ENCODE measurements at places on chromosomes 13 and 19. TPM values are rescaled to one million over a fixed set of nuclear protein-coding genes. Genes with fewer than 3 reads are reported as not detected.

DNA sequence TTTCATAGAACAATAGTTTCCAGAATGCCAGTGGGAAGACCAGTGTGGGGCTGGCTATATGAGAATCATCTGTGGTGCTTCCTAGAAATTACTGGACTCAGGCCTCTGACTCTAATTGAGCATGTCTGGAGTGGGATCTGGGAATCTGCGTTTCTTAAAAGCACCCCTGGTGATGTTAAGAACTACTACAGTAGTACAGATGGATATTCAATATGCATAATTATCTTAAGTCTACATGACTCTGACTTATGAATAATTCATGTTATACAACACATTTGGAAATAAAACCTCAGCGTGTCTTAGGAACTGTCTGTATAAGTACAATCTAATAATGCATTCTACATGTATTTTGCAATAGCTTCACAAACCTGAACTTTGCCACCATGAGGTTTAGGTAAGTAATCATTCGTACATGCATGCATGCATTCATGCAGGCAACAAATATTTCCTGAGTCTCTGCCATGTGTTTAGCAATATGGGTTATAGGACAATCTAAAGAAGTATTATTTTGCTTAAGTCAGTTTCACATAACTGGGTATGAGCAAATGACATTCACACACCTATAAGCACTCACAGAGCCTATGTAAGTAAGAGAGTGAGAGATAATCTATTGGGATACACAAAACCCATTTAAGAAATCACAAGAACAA, 62.0 kb downstream of the EPSTI1 start:
- H3K36me3 ChIP-seq: no peaks in the 10 kb centered on the region
- no peak for DNase-seq
- no peak overlapping the region for H3K4me3 ChIP-seq
- no peak overlapping the region for H3K27ac ChIP-seq
- no peaks in the 10 kb centered on the region for H3K27me3 ChIP-seq

- H3K4me1 ChIP-seq: peaks cover 38% of the 10 kb centered on the region
- H3K27ac ChIP-seq: peak overlapping the region; percentile 87
- no peak overlapping the region for H3K4me3 ChIP-seq
- DNase-seq: peak; percentile 52
- H3K27me3 ChIP-seq: no peaks in the 10 kb centered on the region
- H3K36me3 ChIP-seq: peaks cover 29% of the 10 kb centered on the region
Measured at GRCh38 chr13:33127009-33127551, 110.9 kb downstream of the KL start.

DNA sequence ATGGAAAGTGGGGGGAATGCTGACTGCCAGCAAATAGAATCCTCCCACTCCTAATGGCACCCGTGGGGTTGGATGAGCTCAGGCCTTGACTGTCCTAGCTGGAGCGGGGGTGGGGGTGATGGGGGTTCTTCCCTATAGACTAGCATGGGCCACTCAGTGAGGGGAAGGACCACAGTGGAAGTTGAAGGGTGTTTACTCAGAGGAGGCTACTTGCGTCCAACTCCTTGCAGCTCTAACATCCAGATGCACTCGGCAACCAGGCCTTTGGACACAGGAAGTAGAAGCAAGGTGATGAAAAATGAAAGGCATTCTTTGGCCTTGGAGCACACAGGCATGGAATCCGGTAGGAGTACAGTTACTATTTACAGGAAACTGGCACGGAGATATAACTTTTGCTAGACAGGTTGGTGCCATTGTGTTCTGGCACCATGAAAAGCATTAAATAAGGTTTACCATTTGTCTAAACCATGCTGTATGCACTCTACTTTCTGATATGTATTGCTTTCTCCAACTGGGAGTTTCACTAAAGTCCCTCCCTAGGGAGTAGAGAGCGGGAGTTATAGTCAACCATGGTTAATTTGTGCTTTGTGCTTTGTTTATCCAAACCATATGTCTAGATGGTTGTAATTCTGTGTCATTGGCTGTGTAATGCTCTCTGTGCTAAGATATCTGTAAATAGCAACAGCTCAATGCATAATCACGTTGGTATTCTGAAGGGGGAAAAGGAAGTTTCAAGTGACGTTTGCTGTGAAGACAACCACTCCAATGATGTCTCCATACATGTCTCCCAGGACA, 125.3 kb downstream of the TSHZ3 start:
- peak overlapping the region; percentile 92 for H3K27ac ChIP-seq
- H3K36me3 ChIP-seq: no peaks in the 10 kb centered on the region
- no peaks in the 10 kb centered on the region for H3K27me3 ChIP-seq
- DNase-seq: peak; percentile 92

The MAMSTR gene
- total RNA-seq: 0.55 TPM

- H3K36me3 ChIP-seq: peaks cover 12% of the 10 kb centered on the region
- H3K4me3 ChIP-seq: no peak overlapping the region
- H3K27ac ChIP-seq: no peak overlapping the region
- no peaks in the 10 kb centered on the region for H3K27me3 ChIP-seq
Measured at GRCh38 chr19:49807058-49807903, 5.8 kb downstream of the FUZ start.

The ZNF575 gene
- 1.3 TPM for total RNA-seq
